ENCODE measurements at places on chromosomes 3 and 15.

DNA sequence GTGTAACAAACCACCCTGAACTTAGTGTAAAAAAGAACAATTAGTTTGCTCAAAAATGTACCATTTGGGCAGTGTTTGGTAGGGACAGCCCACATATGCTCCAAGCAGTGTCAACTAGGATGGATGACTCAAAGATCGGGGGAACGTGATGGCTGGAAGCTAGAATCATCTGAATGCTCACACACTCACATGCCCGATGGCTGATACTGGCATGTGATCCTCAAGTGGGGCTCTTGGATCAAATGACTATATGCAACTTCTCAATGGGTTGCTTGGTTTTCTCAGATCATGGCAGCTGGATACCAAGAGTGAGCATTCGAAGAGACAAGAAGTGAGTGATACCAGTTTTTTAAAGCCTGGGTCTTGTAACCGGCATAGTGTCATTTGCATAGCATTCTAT lies 335.9 kb upstream of the KCNMB2 start:
- no peak for DNase-seq

- no peak for DNase-seq
Observed at GRCh38 chr3:53711387-53711786, 134.8 kb downstream of the CHDH start.

- DNase-seq: no peak
Observed at GRCh38 chr3:66400411-66401156, 100.2 kb downstream of the LRIG1 start.

GRCh38 chr3:124504332-124505059 lies 225.8 kb upstream of the UMPS start:
- DNase-seq: peak; percentile 49

DNA sequence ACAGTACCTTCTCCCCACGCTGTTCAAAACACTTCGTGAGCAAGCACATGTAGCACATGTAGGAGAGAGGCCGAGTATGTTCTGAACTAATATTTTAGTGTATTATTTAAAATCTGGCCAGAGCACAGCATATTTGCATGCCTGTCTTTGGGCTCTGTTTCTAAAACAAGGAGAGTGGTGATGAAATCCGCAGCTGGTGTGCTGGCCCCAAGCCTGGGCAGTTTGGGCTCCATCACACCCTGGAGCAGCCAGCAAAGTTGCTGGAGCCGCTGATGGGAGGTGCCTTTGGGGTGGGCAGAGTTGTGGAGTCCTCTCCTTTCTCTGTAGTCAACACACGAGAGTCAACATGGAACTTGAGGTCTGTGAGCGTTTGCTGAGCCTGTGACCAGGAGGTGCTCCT lies 116.6 kb downstream of the SLCO3A1 start:
- peak; percentile 89 for DNase-seq

DNA sequence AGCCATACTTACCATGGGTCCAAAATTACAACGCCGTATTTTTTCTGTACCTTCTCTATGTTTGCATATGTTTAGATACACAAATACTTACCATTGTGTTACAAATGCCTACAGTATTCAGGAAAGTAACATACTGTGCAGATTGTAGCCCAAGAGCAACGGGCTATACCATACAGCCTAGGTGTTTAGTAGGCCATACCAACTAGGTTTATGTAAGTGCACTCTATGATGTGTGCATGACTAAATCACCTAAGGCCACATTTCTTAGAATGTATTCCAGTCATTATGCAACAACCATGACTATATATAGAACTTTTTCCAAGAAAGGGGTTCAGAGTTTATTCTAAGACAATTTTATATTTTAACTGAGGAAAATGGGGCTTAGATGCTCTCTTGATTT lies 411.7 kb downstream of the MAGI1 start:
- DNase-seq: no peak

DNA sequence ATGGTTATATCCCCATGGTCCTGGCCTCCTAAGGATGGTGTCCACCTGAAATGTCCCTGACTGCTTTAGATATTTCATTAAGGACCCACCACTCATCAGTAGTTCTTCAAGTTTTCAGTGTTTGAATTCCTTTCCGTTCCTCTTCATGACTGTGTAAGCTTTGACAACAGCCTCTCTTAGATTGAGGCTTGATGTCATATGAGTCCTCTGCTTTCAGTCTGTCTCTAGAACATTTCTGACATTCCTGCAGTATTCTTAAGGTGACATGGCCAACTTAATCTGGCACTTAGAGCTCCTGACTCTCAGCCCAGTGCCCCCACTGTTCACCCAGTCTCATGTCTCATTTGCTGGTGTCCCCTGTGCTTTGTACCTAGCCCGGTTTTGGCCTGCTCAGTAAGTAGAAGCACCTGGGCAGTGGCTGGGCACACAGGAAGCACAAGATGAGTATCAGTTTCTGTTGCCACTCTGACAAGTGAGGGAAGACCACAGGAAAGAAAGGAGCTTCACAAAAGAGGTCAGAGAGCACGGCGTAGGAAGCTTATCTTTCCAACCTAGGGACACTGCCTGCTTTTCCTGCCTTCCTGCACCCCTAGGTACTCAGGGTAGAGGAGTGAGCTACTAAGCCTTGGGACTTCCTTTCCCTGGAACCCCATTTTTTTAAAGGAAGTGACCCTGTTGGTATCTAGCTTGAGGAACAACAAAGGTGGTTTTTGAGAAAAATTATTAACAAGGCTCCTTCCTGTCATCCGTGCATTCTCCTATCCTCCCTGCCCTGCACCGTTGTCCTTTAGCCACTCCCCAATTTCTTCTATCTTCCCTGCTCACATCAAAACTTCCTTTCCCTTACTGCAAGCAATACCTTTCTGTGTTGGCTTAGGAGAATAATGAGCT lies 103.1 kb downstream of the KLHL25 start:
- DNase-seq: no peak

- DNase-seq: peak; percentile 51
Observed at GRCh38 chr15:83283138-83283812, 1.2 kb downstream of the BNC1 start.

DNA sequence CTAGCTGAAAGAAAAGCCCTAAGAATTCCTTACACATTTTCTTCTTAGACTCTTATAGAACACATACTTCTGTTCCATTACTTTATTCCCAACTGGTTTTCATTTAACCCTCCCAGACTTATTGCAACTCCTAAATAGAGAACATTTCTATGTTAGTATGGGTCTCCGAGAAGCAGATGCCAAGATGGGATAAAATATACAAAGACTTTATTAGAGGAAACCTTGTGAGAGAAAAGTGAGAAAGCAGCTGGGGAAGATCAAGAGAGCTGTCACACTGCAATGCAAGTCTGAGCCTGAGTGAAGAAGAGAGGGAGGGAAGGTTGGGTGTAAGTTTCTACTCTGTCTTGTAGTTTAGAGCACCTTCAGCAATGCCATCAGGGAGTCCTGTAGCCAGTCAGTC lies 979.3 kb downstream of the IGSF11 start:
- peak; percentile 64 for DNase-seq

DNA sequence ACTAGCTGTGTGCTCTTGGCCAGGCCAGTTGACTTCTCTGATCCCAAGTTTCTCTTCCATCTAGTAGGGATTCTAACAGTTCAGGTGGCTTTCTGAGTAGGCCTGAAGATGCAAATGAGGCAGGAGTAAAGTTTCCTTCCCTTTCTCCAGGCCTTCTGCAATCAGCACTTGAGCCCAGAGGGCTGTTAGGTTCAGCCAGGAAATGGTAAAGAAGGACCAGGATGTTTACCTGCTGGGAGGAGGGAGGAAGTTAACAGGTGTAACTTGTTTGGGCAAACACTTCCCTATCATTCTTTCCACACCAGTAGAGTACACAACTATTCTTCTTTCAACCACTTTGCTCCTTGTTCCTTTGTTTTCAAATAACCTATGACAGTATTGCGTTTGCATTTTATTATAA lies 13.3 kb upstream of the TNFSF10 start:
- DNase-seq: no peak

GRCh38 chr15:66858423-66859207 lies 156.6 kb downstream of the SMAD6 start:
- DNase-seq: no peak

GRCh38 chr3:42547401-42547945 lies 34.3 kb downstream of the SEC22C start:
- peak; percentile 30 for DNase-seq

GRCh38 chr3:41198526-41198925 lies 779 bp upstream of the CTNNB1 start:
- no peak for DNase-seq

DNA sequence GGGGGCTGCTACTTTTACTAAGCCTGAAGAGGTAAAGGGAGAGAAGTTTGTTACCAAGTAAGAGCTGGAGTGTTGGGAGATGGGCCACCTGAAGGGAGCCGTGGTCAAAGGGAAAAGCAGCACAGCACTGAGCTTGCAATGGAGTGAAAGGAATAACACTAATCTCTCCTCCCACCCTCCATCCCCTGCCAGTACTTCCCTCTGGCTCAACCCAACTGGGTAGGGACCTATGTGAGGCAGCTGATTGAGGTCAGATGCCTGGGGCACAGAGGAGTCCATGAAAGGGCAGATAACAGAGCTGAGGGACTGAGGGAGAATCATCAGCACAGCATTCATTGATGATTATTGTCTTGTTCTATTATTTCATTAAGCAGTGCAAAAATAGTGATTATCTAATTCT lies 212.4 kb upstream of the TBC1D5 start:
- DNase-seq: no peak

GRCh38 chr3:195866686-195867511 lies 41.5 kb downstream of the TNK2 start:
- DNase-seq: no peak

GRCh38 chr15:29309139-29309538 lies 39.5 kb upstream of the NSMCE3 start:
- DNase-seq: no peak

GRCh38 chr3:14497321-14497720 lies 42.8 kb downstream of the GRIP2 start:
- no peak for DNase-seq
